ENCODE measurements at places on chromosomes 6 and 20. TPM values are rescaled to one million over a fixed set of nuclear protein-coding genes. Genes with fewer than 3 reads are reported as not detected.

RAMACL gene
- 1.7 TPM for total RNA-seq

GRCh38 chr6:20661721-20662120, 127.5 kb downstream of the CDKAL1 start:
- no peaks in the 10 kb centered on the region for H3K27me3 ChIP-seq
- no peak for DNase-seq
- no peak overlapping the region for H3K27ac ChIP-seq
- H3K36me3 ChIP-seq = no peaks in the 10 kb centered on the region
- H3K4me3 ChIP-seq = no peak overlapping the region

SERAC1 gene
- total RNA-seq = 9.8 TPM

GRCh38 chr20:51577432-51578144, 35.1 kb upstream of the NFATC2 start:
- no peak overlapping the region for H3K27ac ChIP-seq
- no peaks in the 10 kb centered on the region for H3K4me1 ChIP-seq
- no peaks in the 10 kb centered on the region for H3K27me3 ChIP-seq
- no peak overlapping the region for H3K4me3 ChIP-seq

DNA sequence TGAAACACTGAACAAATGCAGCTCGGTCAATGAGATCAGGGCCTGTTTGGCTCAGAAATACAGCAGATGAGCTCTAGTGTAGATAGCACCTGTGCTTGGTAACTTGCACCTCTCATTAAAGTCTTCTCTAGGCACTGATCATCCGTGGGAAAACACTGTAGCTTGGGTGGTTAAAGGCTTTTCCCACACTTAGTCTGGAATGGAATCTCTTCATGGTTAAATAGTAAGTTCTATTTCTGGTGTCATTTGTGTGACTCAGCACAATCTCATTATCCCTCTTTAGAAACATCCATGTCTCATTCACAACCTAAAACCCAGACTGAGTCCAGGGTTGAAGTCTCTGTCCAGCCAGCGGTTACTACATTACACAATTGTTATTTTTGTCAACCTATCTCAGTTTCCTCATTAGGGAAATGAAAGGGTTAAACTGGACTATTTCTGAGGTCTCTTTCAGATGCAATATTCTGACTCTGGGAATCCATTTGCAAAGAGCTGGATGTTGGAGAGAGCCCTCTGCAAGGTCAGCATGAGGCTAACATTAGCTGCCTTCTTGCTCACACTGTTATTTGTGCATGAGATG, 125.0 kb downstream of the ZDHHC14 start:
- no peak for DNase-seq
- H3K27ac ChIP-seq = no peak overlapping the region
- H3K36me3 ChIP-seq = no peaks in the 10 kb centered on the region

GRCh38 chr20:859751-860231, 26.3 kb downstream of the FAM110A start:
- no peaks in the 10 kb centered on the region for H3K27me3 ChIP-seq
- H3K4me1 ChIP-seq = no peaks in the 10 kb centered on the region
- DNase-seq = no peak
- H3K4me3 ChIP-seq = no peak overlapping the region
- H3K27ac ChIP-seq = no peak overlapping the region
- no peaks in the 10 kb centered on the region for H3K36me3 ChIP-seq

ARMC2 gene
- total RNA-seq = 24.0 TPM

DNA sequence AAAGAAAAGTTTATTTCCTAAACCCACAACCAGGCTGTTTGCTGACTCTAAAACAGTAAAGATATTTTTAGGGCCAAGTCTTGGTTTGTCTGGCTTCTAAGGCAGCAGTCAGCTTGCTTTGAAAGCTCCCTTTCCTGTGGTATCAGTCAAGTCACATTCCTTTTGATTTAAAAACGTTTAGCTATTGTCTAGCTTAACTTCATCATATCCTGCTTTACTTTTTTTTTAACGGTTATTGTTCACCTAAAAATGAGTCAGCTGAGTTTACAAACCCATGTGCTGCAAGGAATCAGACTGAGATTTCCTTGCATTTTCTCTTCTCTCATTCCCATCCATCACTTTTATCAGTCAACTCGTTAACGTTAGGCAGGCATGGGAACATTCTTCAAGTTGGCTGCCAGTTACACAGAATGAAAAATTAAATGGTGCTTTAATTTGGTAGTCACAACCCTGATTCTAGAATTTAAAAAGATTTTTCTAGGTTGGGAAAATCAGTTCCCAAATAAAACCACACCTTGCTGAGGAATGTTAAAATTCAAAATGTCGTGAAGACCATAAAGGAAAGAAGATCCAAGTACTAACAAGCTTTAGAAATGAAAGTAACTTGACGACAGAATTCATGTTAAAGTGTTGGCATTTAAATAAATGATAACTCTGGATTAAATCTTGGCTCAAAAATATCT, 45.9 kb downstream of the ELOVL5 start:
- H3K4me1 ChIP-seq = peaks cover 68% of the 10 kb centered on the region
- H3K36me3 ChIP-seq = no peaks in the 10 kb centered on the region
- H3K27me3 ChIP-seq = no peaks in the 10 kb centered on the region
- peak overlapping the region; percentile 57 for H3K27ac ChIP-seq

TSPO2 gene
- not detected for total RNA-seq

SLC52A3 gene
- 247 TPM for total RNA-seq

- H3K4me1 ChIP-seq = no peaks in the 10 kb centered on the region
- no peak for DNase-seq
- H3K36me3 ChIP-seq = no peaks in the 10 kb centered on the region
- H3K27me3 ChIP-seq = no peaks in the 10 kb centered on the region
- no peak overlapping the region for H3K4me3 ChIP-seq
These were observed 108.1 kb downstream of the TMEM200A start for GRCh38 chr6:130473886-130474285.

TREML2 gene
- total RNA-seq = 1.1 TPM

SPATS1 gene
- total RNA-seq = 10.7 TPM

C4B gene
- total RNA-seq = 96.7 TPM

- no peak overlapping the region for H3K27ac ChIP-seq
- DNase-seq = no peak
- no peak overlapping the region for H3K4me3 ChIP-seq
- no peaks in the 10 kb centered on the region for H3K36me3 ChIP-seq
- H3K4me1 ChIP-seq = no peaks in the 10 kb centered on the region
These were observed 198.0 kb downstream of the FARS2 start for GRCh38 chr6:5459346-5459745.
